ENCODE measurements at places on chromosomes 16 and 17.
A peak's percentile ranks its signal among the peaks of the same experiment; 100 is the strongest.

- DNase-seq: no peak
Observed at GRCh38 chr16:19835196-19835595, 49.5 kb downstream of the GPRC5B start.

DNA sequence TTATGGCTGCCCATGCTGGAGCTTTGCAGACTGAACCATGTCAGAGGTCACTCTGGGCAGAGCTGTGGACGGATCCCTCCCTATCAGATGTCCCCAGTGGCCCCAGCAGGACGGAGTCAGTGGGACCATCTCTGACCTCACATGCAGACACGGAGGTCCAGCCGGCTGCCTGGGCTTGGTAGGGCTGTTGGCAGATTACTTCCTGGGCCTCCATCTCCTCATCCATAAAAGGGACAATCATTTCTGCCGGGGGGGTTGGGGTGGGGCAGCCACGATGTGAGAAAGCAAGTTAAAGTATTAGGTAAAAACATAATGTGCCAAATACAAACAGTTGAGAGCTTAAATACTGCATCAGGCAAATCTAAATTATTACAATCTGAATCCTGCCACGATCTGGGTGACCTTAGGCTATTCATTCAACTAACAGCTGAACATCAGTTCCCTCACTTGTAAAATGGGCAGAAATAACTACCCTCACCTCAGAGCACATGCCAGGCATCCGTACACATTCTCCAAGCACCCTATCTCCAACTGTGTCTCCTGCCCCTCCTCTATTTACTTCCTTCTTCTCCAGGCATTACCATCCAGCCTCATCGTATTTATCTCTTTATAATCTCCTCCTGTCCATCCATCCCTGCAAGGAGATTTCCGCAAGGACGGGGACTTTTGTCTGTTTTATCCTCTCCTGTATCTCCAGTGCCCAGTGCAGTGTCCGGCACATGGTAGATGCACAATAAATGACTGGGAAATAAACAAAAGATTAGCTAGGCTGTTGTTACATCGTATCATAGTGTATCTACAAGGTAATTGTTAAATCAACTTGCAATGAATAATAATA is 192.3 kb upstream of the FOXF1 start:
- DNase-seq: no peak

DNA sequence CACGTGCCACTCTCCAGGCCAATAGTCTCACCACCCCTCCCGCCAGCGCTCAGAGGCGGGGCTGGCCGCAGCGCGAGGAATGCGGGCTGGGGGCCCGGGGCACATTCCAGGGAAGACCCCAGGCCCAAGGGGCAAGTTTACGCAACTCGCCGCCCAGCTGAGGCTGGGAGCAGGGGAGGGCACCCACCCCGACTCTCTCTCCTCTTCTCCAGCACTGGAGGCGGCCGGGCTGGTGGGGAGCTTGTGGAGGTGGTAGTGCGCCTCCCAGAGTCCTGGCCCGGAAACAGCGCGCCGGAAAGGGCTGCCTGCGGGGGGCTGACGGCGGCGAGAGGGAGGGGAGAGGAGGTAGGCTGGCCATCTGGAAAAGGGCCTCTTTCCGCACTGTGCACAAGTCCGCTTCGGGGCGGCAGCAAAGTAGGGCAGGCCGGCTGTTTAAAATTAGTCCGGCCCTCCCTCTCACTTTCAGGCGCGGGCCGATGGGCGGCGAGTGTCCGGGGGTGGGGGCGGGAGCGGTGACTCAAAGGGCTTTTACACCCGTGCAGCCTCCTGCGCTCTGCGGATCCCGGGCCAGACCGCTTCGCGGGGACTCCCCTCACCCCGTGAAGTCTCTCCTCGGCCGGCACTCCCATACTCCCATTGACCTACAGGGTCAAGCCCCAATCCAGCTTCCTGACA is 1.1 kb downstream of the FHOD1 start:
- DNase-seq: peak; percentile 93

DNA sequence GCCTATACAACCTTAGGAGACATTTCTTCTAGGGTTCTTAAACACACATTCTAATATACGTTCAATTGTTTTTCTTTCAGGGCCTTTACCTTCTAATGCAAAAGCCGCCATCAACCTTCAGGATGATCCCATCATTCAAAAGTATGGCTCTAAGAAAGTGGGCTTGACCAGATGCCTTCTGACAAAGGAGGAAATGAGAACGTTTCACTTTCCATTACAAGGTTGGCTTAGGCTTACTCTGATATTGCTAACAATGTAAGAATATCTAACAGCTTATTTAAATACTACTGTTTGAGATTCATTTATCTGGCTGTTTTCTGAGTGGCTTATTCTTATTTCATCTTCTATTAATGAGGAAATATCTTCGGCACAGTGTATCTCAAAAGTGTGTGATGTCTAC is 15.4 kb downstream of the REXO5 start:
- no peak for DNase-seq

DNA sequence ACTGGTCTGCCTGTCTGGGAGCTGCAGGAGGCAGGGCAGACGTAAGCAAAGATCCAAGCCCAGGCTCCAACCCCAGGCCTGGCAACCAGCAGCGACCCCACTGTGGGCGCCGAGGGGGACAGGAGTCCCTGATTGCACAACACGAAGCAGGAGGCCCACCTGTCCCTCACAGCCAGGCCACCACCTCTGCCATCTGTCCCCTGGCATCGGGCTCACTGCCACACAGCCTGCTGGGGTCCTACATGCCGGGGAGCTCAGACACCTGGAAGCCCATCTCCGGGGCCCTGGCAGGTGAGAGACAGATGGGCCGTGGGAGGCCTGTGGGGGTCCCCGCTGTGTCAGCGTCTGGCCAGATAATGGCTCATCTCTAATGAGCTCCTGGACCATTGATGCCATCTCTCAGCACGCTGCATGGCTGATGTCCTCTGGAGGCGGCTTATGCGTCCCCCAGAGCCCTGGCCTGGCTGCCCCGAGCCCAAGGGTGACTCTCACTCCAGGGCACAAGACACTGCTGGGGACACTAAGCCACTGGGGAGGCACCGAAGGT is 11.3 kb upstream of the RASD1 start:
- no peak for DNase-seq

DNA sequence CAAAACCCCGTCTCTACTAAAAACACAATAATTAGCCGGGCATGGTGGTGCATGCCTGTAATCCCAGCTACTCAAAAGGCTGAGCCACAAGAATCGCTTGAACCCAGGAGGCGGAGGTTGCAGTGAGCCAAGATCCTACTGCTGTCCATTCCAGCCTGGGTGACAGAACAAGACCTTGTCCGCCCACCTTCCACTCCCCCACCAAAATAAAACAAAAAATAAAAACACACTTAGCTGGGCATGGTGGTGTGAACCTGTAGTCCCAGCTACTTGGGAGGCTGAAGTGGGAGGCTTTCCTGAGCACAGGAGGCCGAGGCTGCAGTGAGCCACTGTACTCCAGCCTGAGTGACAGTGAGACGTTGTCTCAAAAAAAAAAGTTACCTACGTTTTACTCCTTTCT is 3.2 kb downstream of the PPM1E start:
- DNase-seq: no peak

GRCh38 chr17:57259306-57259705 is 3.0 kb downstream of the MSI2 start:
- DNase-seq: no peak

DNA sequence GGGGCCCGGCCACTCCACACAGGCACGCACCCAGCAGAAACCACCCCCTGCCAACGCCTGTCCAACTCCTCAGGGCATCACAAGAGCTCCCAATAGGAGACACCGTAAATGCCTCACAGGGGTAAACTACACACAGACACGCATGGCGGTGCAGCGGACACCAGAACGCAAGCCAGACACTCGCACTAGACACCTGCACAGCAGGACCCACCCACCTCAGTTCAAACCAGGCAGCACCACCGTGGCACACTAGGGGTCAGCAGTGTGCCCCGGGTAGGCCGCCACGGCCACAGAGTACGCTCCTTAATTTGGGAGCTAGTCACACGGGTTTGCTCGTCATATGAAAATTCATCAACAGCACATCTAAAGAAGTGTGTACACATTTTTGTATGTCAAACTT is 3.4 kb downstream of the SLC38A10 start:
- DNase-seq: peak; percentile 86
